ENCODE measurements at places on chromosomes 7 and 10.

DNA sequence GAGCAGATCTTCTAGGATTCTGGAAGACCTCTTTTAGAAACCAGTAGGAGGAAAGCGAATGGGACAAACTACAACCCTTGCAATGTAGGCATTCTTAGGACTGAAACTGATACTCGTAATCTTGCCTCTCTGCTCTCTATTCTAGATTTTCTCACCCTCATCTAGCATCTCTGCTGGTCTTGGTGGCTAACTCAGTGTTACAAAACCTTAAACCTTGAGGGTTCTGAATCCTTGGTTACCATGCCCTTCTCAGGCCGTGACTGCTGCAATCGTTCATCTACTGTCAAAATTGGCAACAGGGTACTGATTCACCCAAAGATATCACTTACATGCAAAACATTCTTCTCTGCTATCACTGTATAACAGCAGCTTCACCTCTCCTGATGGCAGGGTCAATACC, 55.2 kb downstream of the SAMD9 start:
- H3K27ac ChIP-seq = no peak overlapping the region
- H3K4me1 ChIP-seq = no peaks in the 10 kb centered on the region
- no peaks in the 10 kb centered on the region for H3K27me3 ChIP-seq

GRCh38 chr7:92042056-92042737, 92.1 kb downstream of the CYP51A1 start:
- no peak overlapping the region for H3K4me3 ChIP-seq
- no peaks in the 10 kb centered on the region for H3K27me3 ChIP-seq
- DNase-seq = no peak
- H3K36me3 ChIP-seq = no peaks in the 10 kb centered on the region
- H3K27ac ChIP-seq = no peak overlapping the region

DNA sequence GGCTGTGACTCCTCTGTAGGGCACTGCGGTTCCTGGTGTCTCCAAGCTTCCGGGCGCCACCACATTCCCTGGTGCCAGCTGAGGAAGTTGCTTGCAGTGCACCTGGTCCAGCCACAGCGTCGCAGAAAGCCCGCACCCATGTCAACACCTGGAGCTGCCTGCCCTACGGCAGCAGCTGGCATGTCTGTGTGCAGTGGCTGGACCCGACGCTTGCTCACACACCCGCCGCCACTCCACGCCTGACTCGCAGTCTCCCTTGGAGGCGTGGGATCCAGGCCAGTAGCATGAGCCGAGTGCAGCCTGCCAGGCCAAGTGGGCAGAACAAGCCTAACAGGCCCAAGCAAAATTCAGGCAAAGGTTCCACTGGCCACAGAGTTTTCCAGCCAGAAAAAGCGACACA, 118.1 kb upstream of the PHF14 start:
- H3K4me3 ChIP-seq = no peak overlapping the region
- H3K36me3 ChIP-seq = no peaks in the 10 kb centered on the region
- H3K27me3 ChIP-seq = no peaks in the 10 kb centered on the region
- H3K27ac ChIP-seq = no peak overlapping the region
- DNase-seq = no peak

GRCh38 chr7:1362301-1362700, 97.0 kb downstream of the MICALL2 start:
- no peak overlapping the region for H3K27ac ChIP-seq
- no peak for DNase-seq
- no peaks in the 10 kb centered on the region for H3K27me3 ChIP-seq
- H3K4me1 ChIP-seq = no peaks in the 10 kb centered on the region
- no peak overlapping the region for H3K4me3 ChIP-seq
- H3K36me3 ChIP-seq = no peaks in the 10 kb centered on the region

DNA sequence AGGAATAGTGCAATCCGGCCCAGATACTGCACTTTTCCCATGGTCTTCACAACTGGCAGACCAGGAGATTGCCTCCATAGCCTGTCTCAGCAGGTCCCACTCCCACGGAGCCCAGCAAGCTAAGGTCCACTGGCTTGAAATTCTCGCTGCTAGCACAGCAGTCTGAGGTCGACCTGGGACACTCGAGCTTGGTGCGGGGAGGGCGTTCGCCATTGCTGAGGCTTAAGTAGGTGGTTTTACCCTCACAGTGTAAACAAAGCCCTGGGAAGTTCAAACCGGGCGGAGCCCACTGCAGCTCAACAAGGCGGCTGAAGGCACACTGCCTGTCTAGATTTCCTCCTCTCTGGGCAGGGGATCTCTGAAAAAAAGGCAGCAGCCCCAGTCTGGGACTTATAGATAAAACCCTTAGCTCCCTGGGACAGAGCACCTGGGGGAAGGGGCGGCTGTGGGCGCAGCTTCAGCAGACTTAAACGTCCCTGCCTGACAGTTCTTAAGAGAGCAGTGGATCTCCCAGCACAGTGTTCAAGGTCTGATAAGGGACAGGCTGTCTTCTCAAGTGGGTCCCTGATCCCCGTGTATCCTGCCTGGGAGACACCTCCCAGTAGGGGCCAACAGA, 293.5 kb upstream of the GALNT17 start:
- H3K4me1 ChIP-seq = no peaks in the 10 kb centered on the region
- no peaks in the 10 kb centered on the region for H3K27me3 ChIP-seq
- H3K36me3 ChIP-seq = no peaks in the 10 kb centered on the region
- no peak overlapping the region for H3K27ac ChIP-seq
- H3K4me3 ChIP-seq = no peak overlapping the region

DNA sequence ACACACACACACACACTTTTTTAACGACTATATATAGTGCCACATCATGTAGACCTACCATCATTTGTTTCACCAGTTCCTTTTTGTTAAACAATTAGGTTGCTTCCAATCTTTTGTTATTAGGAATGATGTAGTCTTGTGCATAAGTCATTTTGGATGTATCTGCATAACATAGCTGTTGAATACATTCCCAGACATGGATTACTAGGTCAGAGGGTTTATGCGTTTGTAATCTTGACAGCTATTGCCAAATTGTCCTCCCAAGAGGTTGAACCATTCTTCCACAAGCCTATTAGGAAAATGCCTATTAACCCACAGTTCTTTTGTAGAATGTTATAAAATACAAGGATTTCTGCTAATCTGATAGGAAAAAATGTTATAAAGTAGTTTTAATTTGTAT, 87.3 kb downstream of the PALS2 start:
- H3K27ac ChIP-seq = no peak overlapping the region
- no peak for DNase-seq
- H3K4me3 ChIP-seq = no peak overlapping the region
- no peaks in the 10 kb centered on the region for H3K27me3 ChIP-seq
- H3K4me1 ChIP-seq = no peaks in the 10 kb centered on the region

GRCh38 chr10:103823706-103824272, 31.6 kb downstream of the SH3PXD2A start:
- DNase-seq = no peak
- H3K27ac ChIP-seq = no peak overlapping the region
- no peak overlapping the region for H3K4me3 ChIP-seq
- H3K36me3 ChIP-seq = no peaks in the 10 kb centered on the region
- no peaks in the 10 kb centered on the region for H3K27me3 ChIP-seq

- H3K4me3 ChIP-seq = no peak overlapping the region
- no peak for DNase-seq
- H3K27me3 ChIP-seq = no peaks in the 10 kb centered on the region
- no peaks in the 10 kb centered on the region for H3K36me3 ChIP-seq
- no peak overlapping the region for H3K27ac ChIP-seq
These were observed 42.2 kb upstream of the OPALIN start for GRCh38 chr10:96401036-96401435.

GRCh38 chr10:17547060-17547459, 70.1 kb downstream of the HACD1 start:
- H3K27me3 ChIP-seq = no peaks in the 10 kb centered on the region
- no peak for DNase-seq
- H3K27ac ChIP-seq = no peak overlapping the region

DNA sequence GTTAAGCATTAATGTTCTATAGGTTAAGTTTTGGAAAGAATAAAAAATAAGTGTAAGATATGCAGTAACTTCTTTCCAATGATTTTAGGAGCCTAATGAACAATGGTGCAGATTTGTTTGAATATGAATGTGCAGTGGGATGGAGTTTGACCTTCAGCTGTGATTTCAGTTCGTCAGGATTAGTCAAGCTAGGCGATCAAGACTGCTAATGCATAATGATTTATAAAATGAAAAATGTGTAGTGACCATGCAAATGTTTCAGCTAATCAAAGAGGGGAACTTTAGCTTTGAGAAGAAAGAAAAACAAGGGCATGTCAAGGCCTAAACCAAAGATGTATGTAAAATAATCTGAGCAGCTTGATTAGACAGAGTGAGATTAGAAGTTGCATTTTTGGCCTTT, 208.5 kb downstream of the FOXP2 start:
- H3K36me3 ChIP-seq = no peaks in the 10 kb centered on the region
- H3K4me1 ChIP-seq = no peaks in the 10 kb centered on the region
- H3K27me3 ChIP-seq = no peaks in the 10 kb centered on the region
- no peak overlapping the region for H3K4me3 ChIP-seq

- H3K27me3 ChIP-seq = no peaks in the 10 kb centered on the region
- no peak overlapping the region for H3K4me3 ChIP-seq
- no peak for DNase-seq
- H3K36me3 ChIP-seq = no peaks in the 10 kb centered on the region
- no peaks in the 10 kb centered on the region for H3K4me1 ChIP-seq
These were observed 47.6 kb downstream of the TSPAN15 start for GRCh38 chr10:69498711-69499471.

GRCh38 chr7:47573758-47574481, 8.0 kb downstream of the TNS3 start:
- H3K27ac ChIP-seq = no peak overlapping the region
- no peak overlapping the region for H3K4me3 ChIP-seq
- H3K27me3 ChIP-seq = no peaks in the 10 kb centered on the region
- no peaks in the 10 kb centered on the region for H3K36me3 ChIP-seq
- no peaks in the 10 kb centered on the region for H3K4me1 ChIP-seq
- DNase-seq = no peak

Data from naive thymus-derived CD4-positive, alpha-beta T cell (primary cell).